ENCODE measurements at places on chromosomes 3 and 15.

GRCh38 chr3:78994174-78995027 lies 773.4 kb downstream of the ROBO1 start:
- no peak for DNase-seq

- no peak for DNase-seq
These were observed 4.2 kb downstream of the SPG21 start for GRCh38 chr15:64985366-64986033.

GRCh38 chr15:70584838-70585706 lies 178.3 kb downstream of the UACA start:
- no peak for DNase-seq

DNA sequence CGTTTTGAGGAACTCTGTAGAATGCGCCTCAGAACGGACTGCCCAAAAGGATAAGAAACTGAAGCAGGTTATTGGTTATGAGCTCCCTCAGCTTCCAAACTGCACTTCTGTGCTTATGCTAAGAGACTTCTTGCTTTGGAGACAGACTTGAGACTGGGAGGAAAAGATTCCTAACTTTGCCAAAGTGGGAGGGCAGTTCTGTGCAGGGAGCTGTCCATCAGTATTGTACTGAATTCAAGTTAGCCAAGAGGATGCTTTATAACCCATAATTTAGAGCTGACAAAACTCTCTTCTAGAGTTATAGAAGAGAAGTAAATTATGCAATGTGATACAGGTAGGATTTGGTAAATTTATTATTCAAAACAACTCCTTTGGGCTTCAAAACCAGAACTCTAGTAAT lies 519.8 kb upstream of the GBE1 start:
- no peak for DNase-seq

DNA sequence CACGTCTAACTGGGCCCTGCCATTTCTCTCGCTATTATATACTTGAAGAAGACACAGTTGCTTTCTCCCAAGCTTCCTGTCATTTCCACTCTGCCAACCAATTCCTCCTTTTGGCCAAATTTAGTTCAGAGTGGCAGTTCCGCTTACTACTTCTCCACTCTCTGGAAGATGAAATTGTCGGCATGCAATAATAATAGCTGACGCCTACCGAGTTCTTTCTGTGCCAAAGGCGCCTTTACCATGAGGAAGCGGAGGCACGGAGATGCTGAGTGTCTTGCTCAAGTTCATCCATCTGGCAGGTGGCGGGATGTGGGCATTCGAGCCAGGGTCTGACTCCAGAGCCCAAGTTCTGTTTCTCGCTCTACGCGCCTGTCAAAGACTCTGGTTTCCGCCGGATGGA lies 14.6 kb upstream of the NRROS start:
- no peak for DNase-seq

- DNase-seq = no peak
These were observed 124.3 kb downstream of the ISL2 start for GRCh38 chr15:76460871-76461270.

GRCh38 chr15:67731112-67731721 lies 94.1 kb upstream of the SKOR1 start:
- no peak for DNase-seq

Data from C1 segment of cervical spinal cord (tissue), 14 donors.